Neuronal stem cell (in vitro differentiated cells): ENCODE measurements at places on chromosomes 11 and 22.
A peak's percentile ranks its signal among the peaks of the same experiment; 100 is the strongest.

- DNase-seq, result no peak
These were observed 34.5 kb upstream of the DEUP1 start for GRCh38 chr11:93295921-93296575.

DNA sequence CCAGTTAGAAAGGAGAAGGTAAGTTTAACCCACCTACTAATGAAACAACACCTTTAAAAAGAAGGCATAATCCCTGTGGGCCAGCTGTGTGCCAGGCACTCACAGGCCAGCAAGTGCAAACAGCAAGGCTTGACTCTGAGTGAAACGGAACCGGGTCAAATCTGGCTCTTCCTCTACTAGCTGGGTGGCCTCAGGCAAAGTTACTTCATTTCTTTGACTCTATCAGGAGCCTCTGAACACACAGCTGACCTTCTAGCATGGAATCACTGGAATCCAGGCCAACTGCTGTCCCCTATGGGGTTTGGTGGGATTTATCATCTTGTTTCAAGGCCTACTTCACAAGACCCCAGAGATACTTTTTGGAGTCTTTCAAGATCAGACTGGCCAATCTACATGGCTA lies 3.3 kb downstream of the RAB38 start:
- no peak for DNase-seq

GRCh38 chr11:46889689-46890475 lies 28.5 kb downstream of the LRP4 start:
- peak; percentile 73 for DNase-seq

GRCh38 chr11:109133159-109133558 lies 288.8 kb upstream of the C11orf87 start:
- DNase-seq, result no peak
